ENCODE measurements at places on chromosomes 7 and 10. TPM values are rescaled to one million over a fixed set of nuclear protein-coding genes. Genes with fewer than 3 reads are reported as not detected.

Gene LRRD1
- 1.8 TPM for total RNA-seq

Gene SPDYE16
- total RNA-seq: not detected

Gene ARHGEF5
- 18.7 TPM for total RNA-seq

Gene TMEM236
- total RNA-seq: 9.6 TPM

Gene CFAP58
- total RNA-seq: not detected

- no peak for DNase-seq
Measured at GRCh38 chr10:36269222-36269621, 627.1 kb upstream of the FZD8 start.

DNA sequence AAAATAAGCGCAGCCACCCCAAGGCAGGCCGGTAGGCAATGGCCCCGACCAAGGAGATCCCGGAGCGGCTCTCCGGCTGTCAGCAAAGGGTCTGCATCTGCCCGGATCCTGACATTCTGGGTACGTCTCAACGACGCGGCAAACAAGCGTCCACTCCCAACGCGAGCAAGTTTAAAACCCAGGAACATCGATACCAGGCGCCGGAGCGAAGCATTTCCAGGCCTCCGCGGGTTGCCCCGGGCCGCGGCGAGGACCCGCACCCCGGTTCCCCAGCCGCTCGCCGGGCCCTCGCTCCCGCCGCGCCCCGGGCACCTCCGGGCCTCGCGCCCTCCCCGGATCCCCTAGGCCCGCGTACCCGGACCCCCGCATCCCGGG, 453 bp downstream of the URGCP start:
- peak; percentile 71 for DNase-seq

DNA sequence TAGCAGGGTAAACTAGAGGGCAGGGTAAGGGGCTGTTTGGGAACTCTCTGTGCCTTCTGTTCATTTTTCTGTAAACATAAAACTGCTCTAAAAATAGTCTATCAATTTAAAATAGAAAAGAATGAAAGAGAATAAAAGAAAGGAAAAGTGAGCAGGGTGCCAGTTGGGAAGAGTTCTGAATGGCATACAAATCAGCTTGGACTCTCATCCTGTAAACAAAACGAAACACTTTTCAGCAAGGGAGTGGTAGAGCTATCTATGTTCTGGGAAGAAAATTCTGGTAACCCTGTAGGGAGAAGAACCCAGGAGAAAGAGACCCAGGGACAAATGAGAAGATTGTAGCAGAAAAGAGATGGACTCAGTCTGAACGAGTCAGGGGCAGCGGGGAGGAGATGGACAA, 24.6 kb downstream of the SCRN1 start:
- no peak for DNase-seq

GRCh38 chr10:4649471-4649870, 176.5 kb upstream of the AKR1E2 start:
- DNase-seq: no peak

DNA sequence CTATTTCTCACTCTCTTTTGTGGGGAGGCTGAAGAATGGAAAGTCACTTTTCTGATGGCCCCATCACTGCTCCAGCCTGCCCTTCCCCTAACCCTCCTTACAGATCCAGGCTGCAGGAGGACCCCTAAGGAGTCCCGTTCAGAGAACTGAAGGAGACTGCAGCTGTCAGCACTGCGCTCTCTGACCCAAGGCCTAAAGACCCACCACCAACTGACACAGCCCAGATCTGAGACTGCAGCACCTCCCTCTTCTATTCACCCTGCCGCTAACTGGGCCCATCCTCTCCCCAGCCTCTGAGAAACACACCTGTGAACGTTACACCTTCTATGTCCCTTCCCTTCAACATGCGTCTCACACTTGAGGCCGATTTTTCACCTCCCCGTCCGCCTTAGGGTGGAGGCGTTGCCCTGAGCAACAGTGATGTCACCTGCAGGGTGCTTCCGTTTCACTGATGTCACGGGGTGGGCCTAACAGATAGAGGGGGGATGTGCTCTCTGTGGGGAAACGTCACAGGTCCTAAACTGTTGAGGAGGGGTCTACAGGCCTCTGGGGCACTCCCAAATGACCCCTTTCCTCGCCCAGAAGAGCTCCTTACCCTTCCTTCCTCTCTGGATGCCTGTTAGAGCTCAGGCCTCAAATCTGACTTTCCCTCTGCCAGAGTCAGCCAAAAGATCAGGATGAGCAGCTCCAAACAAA, 5.1 kb downstream of the ITPRIP start:
- DNase-seq: peak; percentile 24

GRCh38 chr7:75721426-75721825, 17.3 kb downstream of the HIP1 start:
- no peak for DNase-seq

DNA sequence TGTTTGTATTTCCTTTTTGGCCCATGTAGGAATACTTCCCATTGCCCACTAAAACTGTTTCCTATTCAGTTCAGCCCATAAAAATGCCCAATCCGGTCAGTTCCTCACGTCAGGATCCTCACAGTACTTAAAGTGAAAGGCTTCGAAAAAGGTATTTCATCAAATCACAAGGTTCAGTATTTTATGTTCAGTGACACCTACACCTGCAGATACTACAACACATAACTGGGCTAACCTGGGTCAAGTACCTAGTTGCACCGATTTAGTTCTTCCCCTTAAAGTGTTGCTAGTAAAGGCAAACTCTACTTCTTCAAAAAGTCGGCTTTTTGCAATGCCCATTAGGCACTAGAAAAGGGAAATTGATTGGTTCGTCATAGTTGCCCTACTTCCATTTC, 1.1 kb downstream of the SNX13 start:
- peak; percentile 49 for DNase-seq

- no peak for DNase-seq
Measured at GRCh38 chr10:89029181-89029580, 38.6 kb downstream of the FAS start.

GRCh38 chr7:99194301-99194700, 13.6 kb downstream of the KPNA7 start:
- no peak for DNase-seq

All from stomach (tissue), 19 donors.